ENCODE measurements at places on chromosomes 12 and 14. TPM values are rescaled to one million over a fixed set of nuclear protein-coding genes. Genes with fewer than 3 reads are reported as not detected.

DNA sequence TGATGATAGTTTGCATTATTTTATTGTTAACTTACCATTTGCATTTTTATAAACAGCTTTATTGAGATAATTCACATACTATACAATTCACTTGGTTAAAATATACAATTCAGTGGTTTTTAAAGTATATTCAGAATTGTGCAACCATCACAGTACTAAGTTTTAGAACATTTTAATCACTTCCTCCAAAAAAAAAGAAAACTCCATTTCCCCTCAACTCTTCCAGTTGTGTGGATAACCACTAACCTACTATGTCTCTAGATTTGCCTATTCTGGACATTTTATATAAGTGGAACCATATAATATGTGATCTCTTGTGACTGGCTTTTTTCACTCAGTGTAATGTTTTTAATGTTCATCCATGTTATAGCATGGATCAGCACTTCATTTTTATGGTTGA, 41.3 kb downstream of the WNK1 start:
- no peak for DNase-seq

DNA sequence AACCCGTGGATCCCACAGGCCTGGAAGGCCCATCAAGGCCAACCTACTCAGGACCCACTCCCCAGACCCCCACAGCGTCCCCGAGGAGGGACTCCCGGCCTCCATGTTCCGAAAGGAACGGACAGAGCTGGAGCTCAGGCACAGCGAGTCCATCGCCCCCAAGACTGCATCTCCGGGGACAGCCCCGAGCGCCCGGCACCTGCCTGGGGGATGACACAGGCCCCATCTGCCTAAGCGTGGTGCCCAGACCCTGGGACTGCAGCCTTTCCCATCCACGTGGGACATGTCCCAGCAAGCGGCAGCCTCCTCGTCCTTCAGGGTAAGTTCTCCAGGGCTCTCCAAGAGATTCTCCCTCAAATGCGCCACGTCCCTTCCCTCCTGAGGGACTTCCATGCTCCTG, 12.1 kb upstream of the DIO3 start:
- DNase-seq = no peak

DNA sequence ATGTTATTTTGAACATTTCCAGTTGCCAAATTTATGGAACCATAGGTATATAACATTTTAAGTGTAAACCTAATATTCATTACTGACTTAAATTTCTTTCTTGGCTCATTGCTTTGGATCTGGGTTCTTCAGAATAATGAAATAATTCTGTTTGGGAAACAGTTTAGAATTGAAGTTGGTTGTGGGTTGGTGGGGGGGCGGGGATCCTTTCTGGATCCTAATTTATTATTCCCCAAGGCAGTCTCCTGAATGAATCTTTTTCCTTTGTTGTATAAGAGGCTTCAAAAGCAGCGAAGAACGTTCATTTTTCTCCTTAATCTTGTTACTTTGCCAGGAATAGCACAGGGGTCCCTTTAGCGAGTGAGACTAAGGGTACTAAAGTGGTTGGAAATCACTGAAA, 325.5 kb downstream of the FOXG1 start:
- DNase-seq = no peak

DNA sequence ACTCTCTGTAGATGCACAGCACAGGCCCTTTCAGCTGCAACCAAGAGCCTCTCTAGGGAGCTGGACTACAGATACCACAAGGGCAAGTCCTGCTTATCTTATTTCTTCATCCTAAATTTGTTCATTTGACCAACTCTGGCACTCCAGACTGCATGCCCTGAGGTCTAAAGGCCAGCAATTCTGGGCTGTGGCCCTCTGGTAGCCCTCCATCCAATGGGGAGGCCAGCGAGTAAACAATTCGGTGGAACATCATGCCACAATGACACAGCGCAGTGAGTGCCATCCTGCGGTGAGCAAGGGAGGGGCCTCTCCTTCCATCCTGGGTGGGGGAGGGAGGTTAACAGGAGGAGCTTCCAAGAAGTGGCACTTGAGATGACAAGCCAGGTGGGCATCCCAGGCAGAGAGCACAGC, 652 bp upstream of the SELPLG start:
- DNase-seq = no peak

DNA sequence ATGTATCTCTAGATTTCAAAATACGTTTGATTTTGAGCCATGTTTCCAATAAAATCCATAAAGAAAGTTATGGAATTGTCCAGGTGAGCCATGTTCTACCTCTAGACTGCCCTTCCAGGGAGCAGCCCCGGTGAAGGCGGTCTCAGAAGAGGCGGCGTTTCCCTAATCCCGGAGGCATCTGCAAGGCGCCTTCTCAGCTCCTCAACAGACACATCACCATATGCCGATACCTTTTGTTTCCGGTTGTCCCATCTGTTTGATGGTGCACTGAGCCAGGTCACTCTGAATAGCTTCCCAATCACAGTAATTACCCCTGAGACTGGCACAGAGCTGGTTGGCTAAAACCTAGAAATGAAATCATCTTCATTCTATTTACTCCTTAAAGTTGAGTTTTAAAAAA, 305.5 kb upstream of the FKBP4 start:
- no peak for DNase-seq

Gene CLEC1B
- not detected for total RNA-seq

Gene NRIP2
- not detected for total RNA-seq

- no peak for DNase-seq
Observed at GRCh38 chr14:64942531-64943111, at the start of gene GPX2. Gene GPX2, minus strand, starts transcription at chr14:64942745. Its CDS starts 19 bp downstream, at chr14:64942726.

Gene TECPR2
- total RNA-seq = 6.2 TPM

DNA sequence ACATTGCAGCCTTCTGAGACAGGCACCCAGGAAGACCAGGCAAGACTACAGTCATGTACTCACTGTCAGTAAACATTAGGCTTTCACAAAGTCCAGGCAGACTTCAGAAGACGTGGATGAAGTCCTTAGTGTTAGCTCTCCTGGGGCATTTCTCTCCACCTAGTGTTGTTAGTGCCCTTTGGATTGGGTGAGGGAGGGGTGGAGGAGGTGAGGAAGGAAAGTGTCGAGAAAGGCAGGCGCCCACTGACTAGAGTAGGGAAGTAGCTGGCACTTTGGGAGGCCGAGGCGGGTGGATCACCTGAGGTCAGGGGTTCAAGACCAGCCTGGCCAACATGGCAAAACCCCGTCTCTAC, 20.2 kb downstream of the TMEM229B start:
- DNase-seq = no peak

GRCh38 chr14:65483647-65484046, 71.1 kb downstream of the FUT8 start:
- DNase-seq = no peak

Gene ITGB7
- total RNA-seq = not detected

DNA sequence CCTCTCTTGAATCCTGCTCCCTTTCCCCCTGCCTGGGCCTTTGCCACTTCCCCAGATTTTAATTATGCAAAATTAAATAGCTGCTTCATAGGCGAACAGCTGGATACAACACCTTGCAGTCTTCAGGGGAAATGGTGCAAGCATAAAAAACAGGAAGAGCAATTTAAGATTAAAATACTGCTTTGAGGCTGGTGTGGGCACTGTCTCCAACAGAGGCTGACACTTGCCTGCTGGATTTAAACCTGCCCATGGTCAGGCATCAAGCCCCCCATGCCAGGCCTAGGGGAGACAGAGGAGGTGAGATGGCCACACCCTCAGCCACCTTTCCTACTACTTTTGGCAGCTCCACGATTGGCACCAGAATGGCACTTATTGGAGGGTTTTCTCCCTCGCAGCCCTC, 110.1 kb upstream of the DIO3 start:
- no peak for DNase-seq

DNA sequence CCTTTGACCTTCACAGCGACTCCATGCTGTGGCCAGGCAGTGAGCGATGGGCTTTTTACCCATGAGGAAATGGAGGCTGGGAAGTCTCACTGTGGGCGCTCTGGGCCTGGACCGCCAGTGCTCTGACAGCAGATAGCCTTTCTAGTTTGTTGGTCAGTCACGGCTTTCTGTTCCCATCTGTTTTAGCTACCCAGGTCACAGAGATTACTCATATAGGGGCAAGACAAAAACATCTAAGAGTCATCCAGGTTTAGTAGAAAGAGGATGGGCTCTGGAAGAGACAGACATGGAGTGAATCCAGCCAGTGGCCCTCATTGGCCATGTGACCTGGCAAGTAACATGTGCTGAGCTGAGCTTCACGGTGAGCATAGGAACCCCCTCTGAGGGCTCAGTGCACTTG, 68.6 kb downstream of the MARK3 start:
- DNase-seq = no peak

DNA sequence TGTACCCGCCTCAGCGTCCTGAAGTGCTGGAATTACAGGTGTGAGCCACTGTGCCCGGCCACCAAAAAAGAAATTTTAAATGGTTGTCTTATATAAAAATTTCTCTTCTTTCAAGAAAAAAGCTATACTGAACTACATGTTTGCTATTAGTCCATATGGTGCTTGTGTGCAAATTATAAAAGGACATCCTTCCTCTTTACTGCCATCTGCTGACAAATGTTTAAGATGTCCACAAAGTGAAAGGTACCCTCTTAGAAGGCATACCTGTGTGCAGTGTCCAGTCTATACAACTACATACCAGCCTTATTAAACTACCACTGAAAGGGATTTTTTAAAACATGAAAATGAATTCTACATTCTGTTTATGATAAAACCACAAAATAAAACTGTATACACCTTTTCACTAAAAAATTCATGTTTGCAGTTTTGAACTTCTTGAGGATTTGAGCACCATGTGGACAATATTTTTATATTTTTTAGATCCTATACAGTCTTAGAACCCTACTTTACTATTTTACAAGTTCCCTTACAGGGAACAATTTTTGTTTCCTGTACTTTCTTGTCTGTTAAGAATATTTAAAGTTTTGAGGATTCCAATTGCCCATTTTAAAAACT, 32.8 kb upstream of the TOMM20L start:
- peak; percentile 34 for DNase-seq

Gene GRIP1
- total RNA-seq = under 0.01 TPM

DNA sequence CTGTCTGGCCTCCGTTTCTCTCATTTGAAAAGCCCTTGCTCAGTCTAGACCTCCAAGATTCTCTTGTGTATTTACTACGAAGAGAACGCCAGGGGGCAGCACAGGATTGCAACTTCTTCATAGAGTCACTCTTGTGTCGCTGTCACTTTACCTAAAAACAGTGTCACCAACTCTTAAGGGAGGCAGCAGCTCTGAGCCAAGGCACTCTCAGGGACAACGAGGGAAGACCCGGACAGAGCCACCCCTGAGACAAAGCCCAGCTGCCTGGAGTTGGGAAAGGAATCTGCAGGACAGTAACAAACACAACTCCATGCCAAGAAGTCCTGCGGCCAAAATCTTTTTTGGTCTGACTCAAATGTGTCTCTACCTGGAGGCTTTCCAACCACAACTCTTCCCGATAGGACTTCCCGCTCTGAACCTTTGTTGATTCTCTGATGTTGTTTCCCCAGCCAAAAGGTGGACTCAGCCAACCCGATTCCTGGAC, 9.6 kb upstream of the RPAP3 start:
- DNase-seq = peak; percentile 66

- DNase-seq = no peak
Observed at GRCh38 chr12:91347481-91348214, 165.0 kb upstream of the DCN start.

DNA sequence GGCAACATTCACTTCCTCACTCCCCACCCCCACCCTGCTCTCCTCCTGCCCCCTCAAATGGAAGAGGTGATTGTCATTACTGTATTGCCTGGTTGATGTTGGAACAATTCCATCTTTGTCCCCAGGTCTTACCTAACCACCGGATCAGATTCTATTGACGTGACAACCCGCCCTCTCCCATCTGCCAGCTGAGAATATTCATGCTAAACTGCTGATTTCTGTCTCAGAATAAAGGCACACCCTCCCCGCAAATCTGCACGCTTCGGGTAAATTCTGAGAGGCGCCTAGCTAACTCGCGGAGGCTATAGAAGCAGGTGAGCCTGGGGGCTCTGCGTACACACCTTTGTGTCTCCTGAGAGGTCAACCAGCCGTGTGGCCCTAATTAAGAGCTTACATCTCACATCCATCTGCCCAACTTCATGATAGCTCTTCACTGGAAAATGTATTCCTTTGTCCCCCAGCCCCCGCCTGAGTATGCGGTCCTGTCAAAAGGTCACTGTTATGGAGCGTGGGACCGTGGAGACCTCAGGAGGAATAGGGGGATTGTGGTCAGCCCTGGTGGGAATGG, 1054.3 kb downstream of the VRK1 start:
- DNase-seq = no peak

DNA sequence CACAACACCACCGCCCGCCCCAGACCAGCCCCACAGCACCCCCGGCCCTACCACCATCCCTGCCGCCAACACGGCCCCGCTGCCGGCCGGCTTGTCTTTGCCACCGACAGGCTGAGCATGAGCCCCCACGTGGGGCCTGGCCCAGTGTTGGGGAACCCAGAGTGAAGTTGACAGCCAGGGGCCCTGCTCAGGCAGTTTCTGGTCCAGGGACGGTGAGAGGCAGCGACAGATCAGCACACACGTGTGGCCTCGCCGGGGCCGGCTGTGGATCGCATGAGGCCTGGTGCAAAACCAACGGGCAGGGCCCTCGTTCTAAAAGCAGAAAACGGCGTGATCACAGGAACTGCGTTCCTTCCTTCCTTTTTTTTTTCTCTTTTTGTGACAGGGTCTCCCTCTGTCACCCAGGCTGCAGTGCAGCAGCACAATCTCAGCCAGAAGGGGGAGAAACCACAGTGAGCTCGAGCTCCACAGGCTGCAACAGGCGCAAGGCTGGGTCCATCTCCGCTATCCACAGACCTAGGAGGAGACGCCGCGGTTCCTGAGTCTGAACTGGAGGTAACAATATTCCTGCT, 50.5 kb upstream of the FBRSL1 start:
- DNase-seq = no peak

- DNase-seq = no peak
Observed at GRCh38 chr12:22103418-22103817, 57.4 kb downstream of the CMAS start.

GRCh38 chr12:12024911-12025682, 45.6 kb upstream of the BCL2L14 start:
- DNase-seq = no peak

Data from dermis microvascular lymphatic vessel endothelial cell (primary cell).